ENCODE measurements at places on chromosomes 5 and 9.

- peak; percentile 9 for DNase-seq
Observed at GRCh38 chr5:169581580-169582227, 1.9 kb upstream of the SPDL1 start.

DNA sequence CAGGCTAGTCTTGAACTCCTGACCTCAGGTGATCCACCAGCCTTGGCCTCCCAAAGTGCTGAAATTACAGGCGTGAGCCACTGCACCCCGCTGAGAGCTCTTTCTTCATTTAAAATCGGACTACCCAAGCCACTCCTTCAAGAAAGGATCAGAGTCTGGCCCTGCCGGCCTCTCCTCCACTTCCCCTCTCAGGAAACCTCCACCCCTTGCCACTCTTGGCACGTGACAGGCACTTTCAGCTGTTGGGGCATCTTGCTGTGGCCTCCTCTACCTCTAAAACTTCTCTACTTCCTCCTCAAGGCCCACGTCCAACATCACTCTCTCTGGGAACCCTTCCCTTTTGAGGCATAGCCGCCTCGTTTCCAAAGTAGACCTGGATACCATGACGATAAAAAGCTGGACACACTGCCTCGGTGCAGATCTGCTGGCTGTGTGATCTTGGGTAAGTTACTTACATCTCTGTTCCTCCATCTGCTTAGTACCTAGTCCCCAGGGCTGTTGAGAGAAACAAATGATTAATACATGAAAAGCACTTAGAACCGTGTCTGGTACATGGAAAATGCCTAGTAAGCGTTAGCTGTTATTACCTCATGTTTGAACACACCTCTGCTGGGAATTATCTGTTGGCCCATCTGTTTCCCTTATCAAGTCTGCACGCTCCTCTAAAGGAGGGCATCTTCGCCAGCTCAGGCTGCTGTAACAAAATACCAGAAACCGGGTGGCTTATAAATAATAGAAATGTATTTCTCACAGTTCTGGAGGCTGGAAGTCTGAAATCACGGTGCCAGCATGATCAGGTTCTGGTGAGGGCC lies 55.3 kb downstream of the SMIM23 start:
- DNase-seq = no peak

DNA sequence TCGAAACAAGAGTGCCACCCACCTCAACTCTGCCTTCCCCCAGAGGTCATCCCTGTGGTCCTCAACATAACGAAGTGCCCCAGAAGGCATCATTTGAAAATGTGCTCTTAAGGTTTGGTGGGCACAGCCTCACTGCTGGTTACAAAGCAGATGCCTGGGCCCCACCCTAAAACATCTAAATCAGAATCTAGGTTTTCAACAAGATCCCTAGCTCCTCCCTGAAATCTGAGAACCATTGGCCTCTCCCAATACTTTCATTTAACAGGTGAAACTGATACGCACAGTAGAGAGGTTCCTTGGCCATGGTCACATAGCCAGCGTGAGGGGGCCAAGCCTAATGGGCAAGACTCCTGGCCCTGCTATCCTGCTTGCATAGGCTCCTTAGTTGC lies 376.2 kb upstream of the CLINT1 start:
- DNase-seq = no peak

- DNase-seq = no peak
Observed at GRCh38 chr5:43233946-43234345, 41.9 kb downstream of the NIM1K start.

GRCh38 chr5:4374866-4375265 lies 765.3 kb upstream of the ADAMTS16 start:
- no peak for DNase-seq

- DNase-seq = no peak
Observed at GRCh38 chr9:131304676-131305355, 15.3 kb downstream of the PLPP7 start.

GRCh38 chr9:69093471-69094103 lies 58.0 kb downstream of the FXN start:
- DNase-seq = no peak

DNA sequence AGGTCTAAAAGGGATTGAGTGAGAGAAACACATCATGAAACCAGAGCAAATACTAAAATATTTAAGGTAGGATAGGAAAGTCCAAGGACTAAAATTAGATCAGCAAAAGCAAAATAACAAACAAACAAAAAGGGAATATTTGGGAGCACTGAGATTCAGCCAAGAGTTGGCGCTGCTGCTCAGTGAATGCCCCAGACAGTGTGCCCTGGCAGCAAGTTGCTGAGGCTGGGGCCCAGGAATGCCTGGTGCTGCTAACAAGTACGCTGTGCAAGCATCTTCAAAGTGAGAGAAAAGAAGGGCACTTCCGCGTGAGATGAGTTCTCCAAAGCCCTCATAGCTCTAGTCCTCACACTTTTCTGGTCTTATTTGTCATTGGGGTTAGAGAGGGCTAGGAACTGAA lies 603.3 kb downstream of the EFNA5 start:
- DNase-seq = no peak

DNA sequence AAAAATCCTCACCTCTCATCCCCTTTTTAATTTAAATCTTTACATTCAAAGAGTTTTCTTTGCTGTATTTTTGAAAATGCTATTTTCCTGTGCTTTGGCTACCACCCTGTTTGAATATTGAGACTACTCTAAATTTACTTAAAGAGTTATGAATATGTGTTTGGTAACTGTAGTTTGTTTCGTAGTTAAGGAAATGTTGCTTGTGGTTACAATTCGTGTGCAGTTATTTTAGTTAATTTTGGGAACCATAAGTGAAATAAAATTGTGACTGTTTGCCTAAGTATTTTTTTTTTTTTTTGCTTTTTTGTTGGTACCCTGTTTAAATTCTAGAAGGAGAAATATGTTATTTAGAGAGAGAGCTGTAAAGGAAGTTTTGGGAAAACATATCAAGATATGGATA lies 78.7 kb downstream of the XRCC4 start:
- DNase-seq = no peak

DNA sequence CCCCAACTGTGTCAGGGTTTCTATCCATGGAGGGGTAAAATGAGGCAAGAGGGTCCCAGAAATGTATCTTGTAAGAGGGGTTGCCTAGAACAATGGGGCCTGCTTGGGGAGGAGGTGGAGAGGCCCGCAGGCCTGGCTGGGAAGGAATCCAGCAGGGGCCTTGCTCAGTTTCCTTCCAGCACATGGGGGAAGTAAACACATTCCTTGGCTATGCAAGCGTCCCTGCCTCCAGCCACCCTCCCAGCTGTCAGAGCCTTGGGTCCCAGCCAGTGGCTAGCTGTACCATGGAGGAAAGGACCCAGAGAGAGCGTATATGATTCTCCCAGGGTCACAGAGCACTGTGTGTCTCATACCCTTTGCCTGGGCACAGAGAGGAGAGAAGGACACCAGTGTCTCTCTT lies 71.1 kb upstream of the IL17B start:
- DNase-seq = no peak

DNA sequence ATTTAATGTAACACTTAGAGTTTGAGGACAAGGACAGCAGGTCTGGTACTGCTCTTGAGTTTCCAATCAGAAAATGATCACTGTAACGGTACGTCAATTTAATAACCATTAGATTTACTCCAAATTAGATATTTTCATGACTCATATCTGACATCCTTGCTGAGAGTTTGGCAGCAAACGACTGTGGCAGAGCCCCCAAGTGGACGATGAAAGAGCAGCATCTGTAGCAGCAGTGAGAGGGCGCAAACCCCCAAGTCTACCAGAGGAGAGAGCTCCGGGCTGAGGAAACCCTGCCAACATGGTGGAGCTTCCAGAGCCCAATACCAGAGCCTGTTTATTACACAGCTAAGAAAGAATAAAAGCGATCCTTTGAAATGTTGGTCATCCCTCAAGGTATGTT lies 73.2 kb upstream of the EPB41L4A start:
- peak; percentile 11 for DNase-seq

- DNase-seq = peak; percentile 17
Observed at GRCh38 chr9:81724242-81724889, 35.0 kb upstream of the TLE1 start.

DNA sequence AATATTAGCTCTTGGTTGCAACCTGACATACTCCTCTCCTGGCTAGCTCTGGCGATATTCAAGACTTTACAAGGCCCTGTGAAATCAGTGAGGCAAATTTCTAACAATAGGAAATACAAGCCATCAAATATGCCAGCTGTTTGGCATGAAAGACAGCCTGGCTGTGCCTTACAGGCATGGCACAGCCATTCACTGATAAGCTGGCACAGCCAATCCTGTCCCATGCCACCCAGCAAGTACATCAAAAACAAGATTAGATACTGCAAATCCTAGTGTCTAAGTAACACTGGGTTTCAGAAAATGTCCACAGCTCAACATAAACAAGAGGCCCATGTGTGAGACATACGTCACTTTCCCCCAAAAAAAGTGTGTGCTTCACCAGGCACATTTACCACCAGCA lies 1045.8 kb upstream of the DMAC1 start:
- no peak for DNase-seq

GRCh38 chr9:33306037-33306436 lies 15.7 kb downstream of the NFX1 start:
- no peak for DNase-seq

- DNase-seq = no peak
Observed at GRCh38 chr5:138440159-138441073, 1.6 kb downstream of the REEP2 start.

DNA sequence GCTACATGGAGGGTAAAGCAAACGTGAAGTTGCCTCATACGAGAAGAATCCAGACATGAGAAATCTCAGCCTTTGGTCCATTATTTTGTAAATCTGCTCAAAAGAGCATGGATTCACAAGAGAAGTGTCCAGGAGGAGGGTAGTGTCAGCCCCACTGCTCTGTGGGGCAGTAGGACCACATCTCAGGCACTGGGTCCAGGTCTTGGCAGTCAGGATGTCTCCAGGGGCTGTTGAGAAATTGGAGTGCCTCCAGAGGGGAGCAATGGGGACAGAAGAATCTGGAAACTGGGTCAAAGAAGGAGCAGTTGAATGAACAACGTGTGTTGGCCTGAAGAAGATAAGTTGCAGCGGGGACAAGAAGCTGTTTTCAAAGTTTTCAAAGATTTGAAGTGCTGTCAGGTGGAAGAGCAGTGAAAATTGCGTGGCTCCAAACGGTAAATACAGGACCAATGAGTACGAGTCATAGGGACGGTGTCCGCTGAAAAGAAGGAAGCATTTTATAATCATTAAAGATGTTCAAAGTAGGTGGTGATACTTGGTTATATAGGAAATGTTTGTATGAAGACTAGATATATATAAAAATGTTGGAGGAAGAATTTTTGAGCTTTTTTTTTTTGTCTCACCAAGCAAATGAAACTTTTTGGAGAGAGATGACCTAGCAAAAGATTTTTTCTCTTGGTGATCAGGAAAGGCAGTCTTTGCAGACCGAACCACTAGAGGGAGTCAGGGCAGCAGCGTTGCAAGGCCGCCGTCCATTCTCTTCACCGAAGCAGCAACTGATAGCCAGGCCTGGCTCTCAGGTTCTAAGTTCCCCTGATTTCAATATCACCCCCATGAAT lies 57.1 kb upstream of the ZBED3 start:
- peak; percentile 67 for DNase-seq

GRCh38 chr9:77177894-77178794 lies 810 bp downstream of the VPS13A start:
- peak; percentile 33 for DNase-seq

DNA sequence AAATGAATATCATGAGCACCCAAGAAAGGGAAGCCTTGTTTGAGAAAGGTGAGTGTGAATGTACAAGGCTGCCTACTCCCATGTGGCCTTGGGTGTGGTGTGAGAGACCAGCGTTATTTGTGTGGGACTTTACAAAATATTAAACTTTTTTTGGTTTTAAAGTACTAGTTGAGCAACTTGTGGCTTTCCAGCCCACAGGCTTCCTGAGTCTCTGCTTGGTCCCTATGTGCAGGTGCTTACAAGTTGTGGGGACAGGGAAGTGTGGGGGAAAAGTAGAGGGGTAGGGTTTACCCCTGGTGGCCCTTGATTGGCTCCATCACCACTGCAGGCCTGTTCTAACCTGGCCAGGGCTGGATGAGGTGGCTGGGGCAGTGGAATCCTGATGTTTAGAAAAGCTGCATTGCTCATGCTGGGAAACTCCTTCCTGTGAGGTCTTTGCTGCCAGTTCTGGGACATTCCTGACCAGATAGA lies 19.7 kb downstream of the PTTG1 start:
- no peak for DNase-seq

DNA sequence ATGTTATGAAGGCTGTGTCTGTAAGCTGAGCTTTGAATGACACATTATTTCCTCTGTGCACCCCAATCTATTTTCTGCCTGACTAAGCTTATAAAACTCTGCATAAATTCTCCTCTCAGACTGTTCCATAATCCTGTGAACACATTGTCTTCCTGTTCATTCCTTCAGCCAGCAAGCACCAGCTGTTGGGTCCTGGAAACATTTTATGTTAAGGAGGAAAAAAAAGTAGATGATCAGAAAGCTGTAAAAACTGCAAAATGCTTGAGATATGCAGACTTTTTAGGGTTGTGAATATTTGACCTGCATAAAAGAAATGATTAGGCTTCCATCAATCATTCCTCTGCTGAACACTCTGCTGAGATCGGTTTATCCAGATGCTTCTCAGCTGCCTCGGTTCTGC lies 1246.0 kb upstream of the DMAC1 start:
- DNase-seq = no peak

GRCh38 chr5:167939686-167940085 lies 351.8 kb upstream of the WWC1 start:
- no peak for DNase-seq

- DNase-seq = no peak
Observed at GRCh38 chr9:125341566-125341965, 79.9 kb downstream of the GAPVD1 start.

DNA sequence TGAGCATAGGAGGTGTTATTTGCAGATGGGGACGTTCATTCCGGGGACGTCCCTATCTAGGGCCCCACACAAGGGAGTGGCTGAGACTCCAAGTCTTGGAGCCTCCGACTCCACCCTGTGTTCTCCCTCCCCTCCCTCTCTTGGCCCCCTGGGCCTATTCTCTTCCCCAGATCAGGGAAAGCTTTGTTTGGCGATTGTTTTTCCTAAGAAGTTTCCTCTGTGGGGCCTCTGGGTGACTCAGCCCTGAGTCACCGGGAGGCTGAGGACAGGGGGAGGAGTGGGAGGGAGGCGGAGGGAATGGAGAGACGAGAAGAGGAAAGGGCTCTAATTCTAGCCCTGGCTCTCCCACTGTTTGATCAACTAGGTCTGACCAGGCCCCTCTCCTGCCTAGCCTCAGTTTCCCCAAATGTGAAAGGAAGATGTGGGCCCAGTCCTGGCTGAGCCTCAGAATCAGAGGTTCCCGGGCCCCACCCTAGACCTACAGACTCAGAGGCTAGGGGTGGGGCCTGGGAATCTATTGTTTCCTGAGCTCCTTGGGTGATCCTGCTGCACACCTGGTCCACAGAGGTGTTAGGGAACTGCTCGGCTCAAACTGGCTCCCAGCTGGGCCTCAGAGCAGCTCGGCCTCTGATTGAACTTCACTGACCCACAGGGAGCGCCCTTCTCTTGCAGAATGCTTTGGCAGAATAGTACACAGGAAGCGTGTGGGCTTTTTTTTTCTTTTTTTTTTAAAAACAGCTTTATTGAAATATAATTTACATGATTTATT lies 19.2 kb downstream of the GSN start:
- DNase-seq = no peak
